CD8-positive, alpha-beta memory T cell (primary cell): ENCODE measurements at places on chromosomes 4 and X. TPM values are rescaled to one million over a fixed set of nuclear protein-coding genes. Genes with fewer than 3 reads are reported as not detected.

Gene BCORL1
- 12.1 TPM for total RNA-seq

Gene MAGEA2B
- not detected for total RNA-seq

Gene RAB41
- total RNA-seq = not detected

Gene CLIC2
- total RNA-seq = 0.80 TPM

Gene MAGEA8
- total RNA-seq = not detected

Gene CCDC110
- not detected for total RNA-seq

Gene USP27X
- total RNA-seq = 1.7 TPM

- DNase-seq = no peak
These were observed 157.8 kb downstream of the CLCN4 start for GRCh38 chrX:10314530-10315104.

DNA sequence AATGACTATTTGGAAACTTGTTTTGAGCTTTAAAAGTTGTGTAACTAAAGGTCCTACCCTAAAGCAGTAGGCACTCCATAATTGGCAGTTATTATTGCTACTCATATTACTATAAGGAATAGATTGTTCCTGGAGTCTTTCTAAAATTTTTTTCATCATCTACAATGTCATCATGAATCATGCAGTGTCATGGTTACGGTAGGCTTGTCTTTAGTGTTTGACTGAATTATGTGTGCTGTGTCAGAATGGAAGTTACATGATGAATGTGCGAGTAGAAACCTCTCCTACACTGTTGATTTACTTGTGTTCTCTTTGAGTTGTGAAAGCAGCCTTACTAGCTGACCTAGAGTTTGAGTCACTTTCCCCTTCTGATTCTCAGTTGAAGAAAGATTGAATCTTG lies 1099.9 kb downstream of the RAPGEF2 start:
- DNase-seq = no peak

- DNase-seq = no peak
These were observed 41.6 kb upstream of the CXorf38 start for GRCh38 chrX:40688929-40689328.

- DNase-seq = no peak
These were observed 112.3 kb upstream of the RAP2C start for GRCh38 chrX:132331532-132331931.

GRCh38 chrX:73647212-73647611 lies 84.2 kb downstream of the CHIC1 start:
- no peak for DNase-seq

DNA sequence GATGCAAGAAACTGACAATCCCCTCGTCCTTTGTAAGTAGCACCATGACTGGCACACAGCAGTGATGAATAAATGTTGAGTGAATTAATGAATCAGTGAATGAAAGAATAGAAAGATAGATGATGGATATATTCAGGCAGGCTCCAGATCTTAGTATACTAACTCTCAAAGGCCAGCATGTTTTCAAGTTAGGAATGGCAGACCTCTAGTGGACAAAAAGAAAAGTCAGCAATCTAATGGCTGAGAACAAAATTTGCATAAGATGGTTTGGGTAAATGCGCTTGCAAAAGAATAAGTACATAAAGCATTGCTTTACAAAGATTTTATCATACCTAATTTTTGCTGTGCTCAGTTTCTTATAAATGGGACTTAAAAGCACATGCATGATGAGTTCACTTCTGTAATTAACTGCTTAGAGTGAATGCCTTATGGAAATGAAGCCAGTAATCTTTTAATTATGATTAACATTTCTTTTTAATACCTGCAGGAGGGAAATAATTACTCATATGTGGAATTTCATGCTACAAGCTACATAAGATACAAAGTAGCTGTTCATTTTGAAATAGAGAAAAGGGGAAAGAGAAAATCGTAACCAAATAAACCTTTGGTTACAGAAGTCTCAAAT lies 126.9 kb upstream of the GPRIN3 start:
- no peak for DNase-seq

GRCh38 chr4:42638993-42639392 lies 17.9 kb downstream of the ATP8A1 start:
- DNase-seq = no peak

DNA sequence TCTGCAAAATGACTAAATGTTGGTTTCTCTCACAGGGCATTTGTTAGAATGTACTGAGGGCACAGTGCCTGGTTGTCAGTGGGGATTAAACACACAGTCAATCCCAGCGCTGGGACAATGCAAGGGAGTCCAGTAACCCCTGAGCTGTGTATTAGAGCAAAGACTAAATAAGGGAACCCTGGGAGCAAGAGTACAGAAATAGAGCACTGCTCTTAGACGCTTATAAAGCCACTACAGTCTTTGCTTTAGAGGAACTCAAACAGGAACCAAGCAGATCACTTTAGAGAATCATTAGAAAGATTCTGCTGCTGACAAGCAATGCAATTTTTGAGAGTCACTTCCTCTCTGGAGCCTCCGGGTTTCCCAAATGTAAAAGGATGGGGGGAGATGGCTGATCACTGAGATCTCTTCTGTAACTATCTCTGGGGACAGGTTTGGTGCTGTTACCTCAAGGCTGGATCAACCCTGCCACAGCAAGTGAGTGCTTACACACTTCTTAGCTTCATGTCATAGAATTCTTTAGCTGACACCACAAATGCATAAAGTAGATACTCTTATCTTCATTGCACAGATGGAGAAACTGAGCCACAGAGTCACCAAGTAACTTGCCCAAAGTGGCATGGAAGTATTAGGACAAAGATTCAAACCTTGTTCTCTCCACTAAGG lies 137.8 kb upstream of the CPEB2 start:
- no peak for DNase-seq

DNA sequence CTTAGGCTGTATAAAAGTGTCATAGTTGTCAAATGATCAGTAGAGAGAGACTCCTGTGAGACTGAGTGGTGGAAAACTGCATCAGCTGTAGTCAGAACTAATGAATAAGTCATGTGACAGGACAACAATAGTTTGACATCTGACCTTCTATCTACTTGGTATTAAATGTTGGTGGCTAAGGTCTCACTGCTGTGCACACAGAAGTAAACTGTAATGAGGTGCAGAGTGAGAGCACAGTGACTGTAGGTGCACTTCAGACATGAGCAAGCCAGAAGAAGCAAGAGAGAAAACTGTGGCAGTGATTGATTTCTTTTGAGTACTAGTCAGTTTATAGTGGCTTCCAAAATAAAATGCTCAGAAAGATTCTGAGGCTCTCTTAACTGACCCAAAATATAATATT lies 803.6 kb downstream of the RAPGEF2 start:
- no peak for DNase-seq

- DNase-seq = no peak
These were observed 54.7 kb downstream of the DKK2 start for GRCh38 chr4:106981431-106981830.

DNA sequence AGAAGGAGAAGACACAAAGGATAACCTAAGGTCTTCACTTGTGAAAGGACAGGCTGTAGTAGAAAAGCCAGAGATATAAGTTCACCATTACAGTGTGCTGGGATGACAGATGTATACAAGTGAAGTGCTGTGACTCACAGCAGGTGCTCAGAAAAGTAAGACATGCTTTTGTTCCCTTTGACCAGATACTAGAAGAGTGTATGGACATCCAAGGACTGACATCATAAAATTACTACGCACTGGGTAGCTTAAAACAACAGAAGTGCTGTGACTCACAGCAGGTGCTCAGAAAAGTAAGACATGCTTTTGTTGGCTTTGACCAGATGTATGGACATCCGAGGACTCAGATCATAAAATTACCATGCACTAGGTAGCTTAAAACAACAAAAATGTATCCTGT lies 61.6 kb upstream of the BTC start:
- DNase-seq = no peak

GRCh38 chr4:58602731-58603359 lies 1492.7 kb upstream of the IGFBP7 start:
- DNase-seq = no peak

GRCh38 chr4:42871261-42871660 lies 21.3 kb upstream of the GRXCR1 start:
- DNase-seq = no peak
